ENCODE measurements at places on chromosomes 4 and X.

DNA sequence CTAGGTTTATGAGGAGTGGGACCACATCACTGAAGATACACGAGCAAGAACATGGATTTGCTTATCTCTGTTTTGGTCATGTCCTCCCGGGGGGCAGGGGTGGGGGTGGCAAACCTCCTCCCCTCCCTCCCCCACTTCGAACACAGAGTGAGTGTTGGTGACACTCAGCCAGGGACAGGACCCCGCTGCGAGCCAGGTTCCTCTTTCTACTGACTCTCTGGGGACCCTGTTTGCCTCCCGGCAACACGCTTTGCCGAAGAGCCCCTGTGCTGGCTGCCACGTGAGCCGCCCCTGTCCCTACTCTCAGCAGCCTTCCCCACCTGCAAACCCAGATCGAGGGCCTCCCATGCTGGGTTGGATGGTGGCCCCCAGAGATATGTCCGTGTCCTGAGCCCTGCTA lies 34.7 kb downstream of the P2RY8 start:
- peak; percentile 84 for DNase-seq

DNA sequence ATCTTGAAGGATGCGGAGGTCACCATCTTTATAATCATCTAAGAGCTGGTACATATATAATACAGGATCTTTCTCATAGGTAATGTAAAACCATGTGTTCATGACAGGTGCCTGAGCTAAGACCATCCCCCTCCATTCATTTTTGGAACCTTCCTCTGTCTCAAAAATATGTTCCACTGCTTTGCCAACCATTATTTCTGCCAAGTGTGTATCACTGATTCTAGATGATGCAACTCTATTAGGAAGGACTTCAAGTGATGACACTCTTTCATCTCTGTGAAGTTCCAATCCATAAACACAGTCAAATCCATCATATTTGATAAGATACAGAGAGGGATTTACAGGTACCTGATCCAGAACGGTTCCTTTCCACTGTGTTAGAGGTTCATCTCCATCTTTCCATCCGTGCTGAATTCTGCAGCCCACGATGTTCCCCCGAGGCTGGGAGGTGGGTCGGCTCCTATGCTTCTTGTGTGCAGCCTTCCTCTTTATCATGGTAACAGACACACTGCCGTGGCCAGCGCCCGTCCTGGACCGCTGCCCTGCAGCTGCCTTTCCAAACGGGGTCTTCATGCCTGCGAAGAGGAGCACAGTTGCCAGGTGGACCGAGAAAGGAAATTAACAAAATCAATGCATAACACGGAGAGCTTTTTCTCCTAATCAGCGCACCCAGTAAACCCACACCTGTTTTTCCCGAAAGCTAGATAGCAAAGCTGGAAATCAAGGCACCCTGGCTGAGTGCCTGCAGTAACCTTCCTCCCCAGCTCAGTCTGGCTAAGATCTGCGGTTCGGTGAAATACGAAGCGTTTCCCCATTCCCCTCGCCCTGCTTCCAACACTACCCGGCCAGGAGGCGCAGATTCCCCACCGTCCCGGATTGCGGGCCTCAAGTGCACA lies 718 bp downstream of the SPIN3 start:
- DNase-seq, result no peak

DNA sequence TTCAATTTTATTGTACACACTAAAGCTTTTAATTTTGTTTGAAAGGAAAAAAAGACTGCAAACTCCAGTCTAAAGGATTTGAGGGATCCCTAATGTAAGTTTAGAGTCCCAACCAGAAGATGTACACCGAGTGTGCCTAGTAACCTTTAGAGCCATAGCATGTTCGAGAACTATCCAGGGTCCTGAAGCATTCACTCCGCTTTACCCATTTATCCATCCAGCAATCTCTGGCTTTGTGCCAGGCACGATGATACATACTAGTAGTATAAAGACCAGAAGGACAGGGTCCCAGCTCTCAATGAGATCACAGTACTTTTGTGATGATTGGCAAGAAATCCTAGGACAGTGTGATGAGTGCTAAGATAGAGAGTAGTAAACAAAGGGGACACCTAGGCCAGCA lies 168.7 kb downstream of the STK32B start:
- DNase-seq, result no peak

DNA sequence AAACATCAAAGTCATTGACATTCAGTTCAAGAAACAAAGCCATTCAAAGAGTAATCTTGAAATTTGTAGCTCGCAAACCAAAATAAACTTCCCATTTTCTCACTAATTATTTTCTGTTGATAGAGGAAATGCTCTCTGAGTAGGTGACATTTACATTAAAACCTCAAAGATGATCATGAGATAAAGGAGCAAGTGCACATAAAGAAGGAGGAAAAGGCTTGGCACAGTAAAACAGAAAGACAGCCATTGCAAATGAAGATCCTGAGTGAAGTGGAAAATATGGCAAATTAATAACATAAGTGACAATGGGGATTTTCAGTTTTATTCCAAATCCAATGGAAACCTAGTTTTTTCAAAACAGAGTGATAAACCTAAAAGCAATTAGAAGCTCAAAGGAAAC lies 2320.8 kb downstream of the ARAP2 start:
- no peak for DNase-seq

GRCh38 chrX:48909703-48910294 lies 1.6 kb downstream of the SLC35A2 start:
- DNase-seq, result no peak
